ENCODE measurements at places on chromosomes 11 and 22.

DNA sequence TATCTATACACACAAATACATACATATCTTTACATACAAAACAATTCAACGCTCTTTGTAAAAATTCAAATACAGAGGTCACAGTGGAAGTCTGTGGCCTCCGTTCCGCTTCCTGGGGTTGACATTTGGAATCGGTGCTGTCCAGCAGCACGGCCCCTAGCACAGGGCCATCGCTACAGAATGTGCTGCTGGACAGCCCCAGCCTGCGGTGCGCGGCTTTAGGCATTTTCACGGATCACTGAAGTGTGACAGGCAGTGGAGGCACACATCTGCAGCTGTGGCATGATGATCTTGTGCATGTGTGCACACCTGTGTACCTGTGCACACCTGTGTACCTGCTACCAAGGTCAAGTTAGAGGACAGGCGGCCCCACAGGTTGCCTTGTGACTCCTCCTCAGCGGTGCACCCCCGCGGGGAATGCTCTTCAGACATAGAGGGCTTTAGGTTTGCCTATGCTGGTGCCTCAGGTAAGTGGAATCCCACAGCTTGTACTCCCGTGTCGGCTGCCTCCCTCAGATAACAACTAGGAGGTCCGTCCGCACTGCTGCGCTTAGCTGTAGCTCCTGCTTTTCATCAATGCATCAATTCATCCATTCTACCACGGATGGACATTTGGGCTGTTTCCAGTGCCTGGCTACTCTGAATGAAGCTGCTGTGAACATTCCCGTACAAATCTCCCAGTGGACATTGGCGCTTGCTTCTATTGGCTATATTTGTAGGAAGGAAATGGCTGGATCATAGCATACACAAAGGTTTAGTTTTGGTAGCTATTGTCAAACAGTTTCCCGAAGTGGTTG is 29.9 kb downstream of the GAL start:
- no peak for DNase-seq

DNA sequence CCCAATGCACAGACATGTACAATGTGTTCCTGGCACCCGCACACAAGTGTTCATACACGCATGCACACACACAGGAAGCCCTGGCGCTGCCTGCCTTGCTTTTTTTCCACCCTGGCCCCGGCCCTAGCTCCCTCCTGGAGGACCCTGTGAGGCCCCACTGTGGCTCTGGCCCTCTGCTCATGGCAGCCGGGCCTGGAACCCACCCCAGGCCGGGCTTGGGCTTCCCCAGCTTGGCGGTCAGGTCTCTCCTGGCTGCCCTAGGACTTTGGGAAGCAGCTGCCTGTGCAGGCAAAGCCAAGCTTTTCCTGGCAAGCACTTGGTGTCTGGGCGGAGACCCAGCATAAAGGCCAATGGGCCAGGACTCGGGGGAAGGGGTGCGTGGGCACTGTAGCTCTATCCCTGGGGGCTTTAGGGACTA is 30.5 kb downstream of the CD82 start:
- DNase-seq = no peak

- no peak for DNase-seq
These were observed 52.2 kb downstream of the FAT3 start for GRCh38 chr11:92276773-92277172.

DNA sequence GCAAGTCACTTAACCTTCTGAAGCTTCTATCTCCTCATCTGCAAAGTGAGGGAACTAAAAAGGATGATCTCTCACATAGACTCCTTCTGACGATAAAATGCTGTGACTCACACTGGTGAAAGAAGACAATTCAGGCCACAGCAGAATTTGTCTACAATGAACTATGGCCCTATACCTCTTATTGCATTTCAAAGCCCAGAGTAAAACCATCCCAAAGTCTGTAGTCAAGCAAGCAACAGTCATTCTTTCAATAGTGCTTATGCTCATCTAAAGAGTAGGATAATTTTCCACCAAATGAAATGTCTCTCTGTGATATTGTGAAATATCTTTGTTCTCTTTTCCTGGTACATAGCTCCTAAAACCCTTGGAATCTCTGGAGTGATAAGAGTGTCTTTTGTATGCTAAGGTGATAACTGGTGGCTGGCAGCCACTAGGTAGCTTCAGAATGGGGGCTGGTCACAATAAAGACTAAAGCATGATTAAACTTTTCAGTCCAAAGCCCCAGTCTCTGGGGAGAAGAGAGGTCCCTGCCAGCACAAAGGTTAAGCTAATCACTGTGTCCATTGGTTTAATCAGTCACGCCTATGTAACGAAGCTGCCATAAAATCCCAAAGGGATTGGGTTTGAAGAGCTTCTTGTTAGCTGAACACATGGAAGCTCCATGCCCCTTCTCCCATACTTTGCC is 30.8 kb downstream of the SYTL2 start:
- DNase-seq = no peak

- DNase-seq = no peak
These were observed 16.7 kb upstream of the PISD start for GRCh38 chr22:31678748-31679147.

DNA sequence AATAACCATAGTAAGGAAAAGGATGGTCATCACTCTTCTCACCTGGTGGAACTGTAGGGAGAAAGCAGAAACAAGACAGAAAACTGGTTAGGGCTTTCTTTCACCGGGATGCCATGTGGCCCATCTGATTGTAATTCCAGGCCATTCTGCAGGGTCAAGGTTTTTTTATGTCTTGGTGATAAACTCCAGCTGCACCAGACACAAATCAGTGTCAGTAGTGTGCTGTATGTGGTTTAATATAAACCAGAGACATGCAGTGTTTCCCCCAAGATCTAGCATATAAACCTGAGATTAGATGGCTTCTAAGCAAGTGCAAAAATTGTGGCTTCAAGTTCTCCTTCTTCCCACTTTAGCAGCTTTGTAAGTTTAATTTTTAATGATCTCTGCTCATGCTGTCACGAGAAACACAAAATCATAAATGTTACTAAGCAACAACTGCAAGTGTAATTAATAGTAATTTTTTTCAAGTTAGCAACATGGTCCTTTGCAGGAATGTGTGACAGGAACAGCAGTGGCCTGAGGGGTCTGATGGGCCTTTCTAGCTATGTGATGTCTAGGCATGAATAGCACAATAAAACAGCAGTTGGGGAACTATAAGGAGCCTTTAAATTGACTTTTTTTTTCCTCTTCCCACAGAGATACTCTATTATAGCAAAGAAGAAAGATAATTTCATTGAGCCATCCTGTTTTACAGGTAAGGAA is 41.6 kb downstream of the BDNF start:
- DNase-seq = no peak

DNA sequence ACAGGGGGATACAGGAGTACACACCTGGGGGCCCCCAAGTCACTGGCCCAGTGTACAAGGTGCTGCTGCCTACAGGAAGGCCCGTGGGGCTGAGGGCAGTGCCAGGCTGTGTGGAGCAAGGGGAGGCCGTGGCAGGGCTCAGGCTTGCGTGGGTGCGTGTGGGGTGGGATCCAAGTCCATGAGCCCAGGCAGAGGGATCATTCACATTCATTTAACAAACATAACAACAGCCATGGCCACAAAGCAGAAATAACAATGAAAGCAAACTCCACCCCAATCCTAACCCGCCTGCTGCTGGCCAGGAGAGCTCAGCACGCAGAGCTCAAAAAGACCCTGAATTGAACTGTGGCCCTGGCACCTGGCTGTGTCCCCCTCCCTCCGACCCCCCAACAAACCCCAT is 17.0 kb upstream of the SCGB1A1 start:
- peak; percentile 17 for DNase-seq

DNA sequence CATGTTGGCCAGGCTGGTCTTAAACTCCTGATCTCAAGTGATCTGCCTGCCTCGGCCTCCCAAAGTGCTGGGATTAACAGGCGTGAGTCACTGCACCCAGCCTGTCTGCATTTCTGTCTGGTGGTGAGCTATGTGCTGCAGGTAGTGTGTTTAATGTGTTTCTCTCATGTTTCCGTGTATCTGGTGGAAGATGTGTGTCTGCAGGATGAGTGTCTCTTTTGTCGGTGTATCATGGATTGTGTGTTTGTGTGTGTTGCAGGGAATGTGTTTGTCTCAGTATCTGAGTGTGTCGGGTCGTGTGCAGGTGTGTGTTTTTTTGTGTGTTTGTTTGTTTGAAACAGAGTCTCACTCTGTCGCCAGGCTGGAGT is 16.1 kb downstream of the SCARF2 start:
- no peak for DNase-seq

DNA sequence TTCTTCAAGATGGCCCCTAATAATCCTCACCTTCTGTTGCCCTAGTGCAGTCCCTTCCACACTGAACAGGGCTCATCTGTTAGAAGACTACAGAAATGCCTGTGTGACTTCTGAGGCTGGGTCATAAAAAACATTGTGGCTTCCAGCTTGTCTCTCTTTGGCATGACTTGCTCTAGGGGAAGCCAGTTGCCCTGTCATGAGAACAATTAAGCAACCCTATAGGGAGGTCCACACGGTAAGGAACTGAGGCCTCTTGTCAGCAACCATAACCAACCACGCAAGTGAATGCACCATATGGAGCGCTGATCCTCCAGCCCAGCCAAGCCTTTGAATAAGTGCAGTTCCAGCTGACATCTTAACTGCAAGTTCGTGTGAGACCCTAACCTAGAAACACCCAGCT is 2.6 kb downstream of the LIPT2 start:
- no peak for DNase-seq

- DNase-seq = no peak
These were observed 80.5 kb downstream of the DGCR2 start for GRCh38 chr22:19041704-19042074.

DNA sequence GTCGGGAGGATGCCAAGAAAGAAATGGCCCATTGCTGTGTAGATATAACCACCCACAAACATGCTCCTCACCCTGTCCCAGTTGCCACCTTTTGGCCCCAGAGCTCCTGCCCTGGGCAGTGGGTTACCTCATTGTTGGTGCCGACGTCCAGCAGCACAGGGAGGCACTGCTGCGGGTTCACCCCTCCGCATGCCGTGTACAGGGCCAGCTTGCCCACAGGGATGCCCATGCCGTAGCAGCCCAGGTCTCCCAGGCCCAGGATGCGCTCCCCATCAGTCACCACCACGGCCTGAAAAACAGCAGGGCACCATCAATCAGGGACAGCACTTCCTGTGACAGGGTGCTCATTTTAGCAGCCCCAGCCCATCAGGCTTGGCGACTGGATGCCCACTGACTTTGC is 123.1 kb downstream of the CCDC81 start:
- no peak for DNase-seq

GRCh38 chr11:102685338-102685737 is 20.2 kb downstream of the MMP27 start:
- no peak for DNase-seq

DNA sequence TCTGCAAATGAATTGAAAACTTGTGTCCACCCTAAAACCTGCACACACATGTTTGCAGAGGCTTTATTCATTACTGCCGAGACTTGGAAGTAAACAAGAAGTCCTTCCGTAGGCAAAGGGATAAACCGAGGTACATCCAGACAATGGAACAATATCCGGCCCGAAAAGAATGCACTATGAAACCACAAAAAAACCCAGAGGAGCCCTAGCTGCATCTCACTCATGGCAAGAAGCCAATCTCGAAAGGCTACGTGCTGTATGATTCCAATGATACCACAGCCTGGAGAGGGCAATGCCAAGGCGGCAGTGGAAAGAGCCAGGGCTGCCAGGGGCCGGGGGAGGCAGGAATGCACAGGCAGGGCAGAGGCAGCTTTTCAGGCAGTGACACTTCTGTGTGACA is 3.2 kb upstream of the MRPL23 start:
- no peak for DNase-seq

DNA sequence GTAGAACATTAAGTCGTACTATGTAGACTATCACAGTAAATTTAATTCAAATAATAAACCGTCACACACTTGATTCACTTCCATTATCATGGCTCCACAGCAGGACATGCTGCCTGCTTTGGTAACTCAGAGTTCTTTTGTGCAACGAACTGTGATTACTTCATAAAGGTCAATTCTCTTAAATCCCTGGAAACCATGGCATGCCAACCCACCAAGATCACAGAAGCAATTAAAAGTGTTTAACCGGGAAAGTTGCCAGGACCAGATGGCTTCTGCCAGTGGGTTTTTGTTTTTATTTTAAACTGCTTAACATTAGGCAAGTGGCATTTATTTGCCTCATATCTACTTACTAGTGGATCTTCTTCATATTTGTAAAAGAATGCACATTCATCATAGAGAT is 1162.1 kb downstream of the DLG2 start:
- DNase-seq = no peak

GRCh38 chr11:68081691-68082090 is 39.5 kb downstream of the CHKA start:
- DNase-seq = no peak

All from activated naive CD8-positive, alpha-beta T cell treated with anti-CD3 and anti-CD28 coated beads, Interleukin-2, amount 50 U/mL, for 24 hours (primary cell).